CD4-positive, alpha-beta T cell treated with Interleukin-6 for 4 hours (primary cell): ENCODE measurements at places on chromosomes 6 and 20.

DNA sequence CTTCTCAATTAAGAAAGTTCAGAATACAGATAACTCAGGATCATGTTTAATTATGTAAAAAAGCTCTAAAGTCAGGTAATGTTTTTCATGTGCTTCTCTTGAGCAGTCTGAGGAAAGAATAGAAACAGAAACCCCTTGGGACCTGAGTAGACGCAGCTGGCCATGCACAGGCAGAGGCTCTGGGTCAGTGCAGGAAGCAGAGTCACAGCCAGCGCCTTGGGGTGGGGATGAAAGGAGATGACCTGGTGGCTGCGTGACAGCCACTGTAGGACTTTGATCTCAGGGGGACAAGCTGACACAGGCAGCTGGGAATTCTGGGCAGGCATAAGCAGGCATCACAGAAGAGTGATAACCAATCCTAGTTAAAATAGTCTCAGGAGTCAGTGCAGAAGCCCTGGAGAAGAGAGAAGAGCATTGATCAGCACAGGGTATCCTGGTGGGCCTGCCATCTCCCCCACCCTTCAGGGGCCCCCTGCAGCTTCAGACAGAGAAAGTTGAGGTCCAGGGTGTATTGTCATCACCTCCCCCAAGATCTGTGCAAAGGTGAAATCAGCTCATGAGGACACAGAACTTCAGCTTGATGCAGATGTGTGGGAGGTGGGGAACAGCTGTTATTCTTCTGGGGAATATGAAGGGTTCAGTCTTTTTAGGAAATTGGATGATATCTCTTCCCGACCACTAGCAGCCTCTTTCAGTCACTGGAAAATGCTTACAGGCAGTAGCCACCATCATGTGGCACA lies 6.4 kb downstream of the HLA-DQB1 start:
- no peak for DNase-seq

- no peak for DNase-seq
Measured at GRCh38 chr20:25012616-25013189, 20.2 kb upstream of the APMAP start.

GRCh38 chr6:1436334-1437306 lies 47.2 kb downstream of the FOXF2 start:
- DNase-seq: peak; percentile 43

GRCh38 chr6:80932359-80932758 lies 820.1 kb downstream of the TENT5A start:
- no peak for DNase-seq

DNA sequence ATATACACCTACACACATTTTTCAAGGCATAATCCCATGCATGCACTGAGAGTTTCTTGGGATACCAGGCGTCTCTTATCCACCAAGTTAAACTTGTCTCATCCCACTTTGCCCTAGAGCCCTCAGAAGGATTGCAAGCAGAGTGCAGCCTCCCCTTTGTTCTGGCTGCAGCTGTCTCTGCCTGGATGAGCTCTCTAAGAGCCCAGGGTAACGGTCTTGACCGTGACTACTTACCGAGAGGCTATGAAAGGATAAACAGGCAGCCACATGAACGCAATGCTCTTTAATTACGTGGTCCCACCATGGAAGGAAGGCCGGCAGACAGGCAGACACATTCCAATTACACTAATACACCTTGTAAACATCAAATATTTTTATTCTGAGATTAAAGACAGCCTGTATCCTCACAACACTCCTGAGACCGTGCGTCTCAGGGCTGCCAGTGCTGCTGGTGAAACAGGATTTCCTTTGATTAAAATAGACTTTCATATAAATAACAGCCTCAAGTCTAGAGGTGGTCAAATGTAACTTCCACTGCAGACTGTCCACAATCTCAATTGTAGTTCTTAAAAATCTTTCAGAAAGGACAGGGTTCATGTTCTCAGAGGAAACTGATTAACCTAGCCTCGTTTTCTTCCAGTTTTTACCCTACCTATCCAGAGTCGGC lies 210.0 kb upstream of the PRDM1 start:
- DNase-seq: no peak

GRCh38 chr6:27019651-27020552 lies 227.6 kb upstream of the PRSS16 start:
- DNase-seq: peak; percentile 39

DNA sequence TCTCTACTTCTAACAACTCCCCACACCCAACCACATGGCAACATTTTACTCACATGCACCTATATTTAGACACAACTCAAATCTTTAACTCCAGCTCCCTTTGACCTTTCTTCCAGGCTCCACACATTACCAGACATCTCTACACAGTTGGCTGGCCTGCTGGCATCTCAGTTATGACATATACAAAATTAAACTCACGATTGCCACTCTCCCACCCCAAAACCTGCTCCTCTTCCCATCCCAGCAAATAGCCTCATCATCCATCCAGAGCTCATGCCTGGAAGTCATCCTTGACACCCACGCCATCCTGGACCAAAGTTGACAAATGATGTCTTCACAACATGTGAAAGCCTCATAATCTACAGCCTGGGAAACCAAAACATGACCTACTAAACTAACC lies 176.6 kb downstream of the PKHD1 start:
- no peak for DNase-seq

DNA sequence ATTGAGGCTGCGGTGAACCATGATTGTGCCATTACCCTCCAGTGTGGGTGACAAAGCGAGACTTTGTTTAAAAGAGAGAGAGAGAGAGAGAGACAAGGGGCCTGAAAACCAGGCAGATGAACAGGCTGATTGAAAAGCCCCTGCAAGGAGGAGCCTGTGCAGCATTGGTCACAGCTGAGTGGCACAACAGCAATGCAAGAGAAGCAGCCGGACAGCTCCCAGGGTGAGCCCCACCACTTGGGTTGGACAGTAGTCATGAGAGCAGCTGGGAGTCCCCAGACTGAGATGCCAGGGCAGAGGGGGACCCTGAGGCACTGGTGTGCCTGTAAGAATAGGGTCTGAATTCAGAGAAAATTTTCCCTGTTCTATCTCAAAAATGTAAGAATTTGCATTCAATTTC lies 10.2 kb downstream of the DNPH1 start:
- DNase-seq: no peak

- no peak for DNase-seq
Measured at GRCh38 chr6:3731700-3732099, 19.8 kb downstream of the PXDC1 start.

GRCh38 chr6:45838451-45838850 lies 177.2 kb downstream of the CLIC5 start:
- DNase-seq: no peak

- no peak for DNase-seq
Measured at GRCh38 chr6:165846123-165846966, 183.3 kb upstream of the PDE10A start.

GRCh38 chr6:45084257-45084656 lies 243.9 kb upstream of the RUNX2 start:
- no peak for DNase-seq

DNA sequence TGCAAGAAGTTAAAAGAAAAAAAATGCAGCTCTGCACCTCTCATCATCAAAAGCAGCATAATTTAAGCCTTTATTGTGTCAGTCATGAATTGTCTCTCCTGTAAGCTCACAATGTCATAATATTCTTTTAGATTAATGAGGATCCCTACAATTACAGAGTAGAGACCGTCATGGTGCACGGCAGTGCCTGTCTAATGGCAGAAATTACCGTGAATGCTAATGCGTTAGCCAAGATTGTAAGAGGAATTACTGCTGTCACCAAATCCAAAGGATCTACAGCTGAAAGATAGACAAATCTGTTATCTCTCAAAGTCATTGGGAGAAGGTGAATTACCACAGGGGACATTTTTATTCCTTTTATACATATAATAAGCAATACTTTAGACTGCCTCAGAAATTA lies 631.6 kb upstream of the NRSN1 start:
- DNase-seq: no peak

- no peak for DNase-seq
Measured at GRCh38 chr6:168280020-168280898, 39.3 kb downstream of the DACT2 start.

- DNase-seq: no peak
Measured at GRCh38 chr6:95142661-95143335, 434.5 kb upstream of the MANEA start.

- DNase-seq: no peak
Measured at GRCh38 chr20:32362901-32363364, 4.8 kb downstream of the ASXL1 start.

DNA sequence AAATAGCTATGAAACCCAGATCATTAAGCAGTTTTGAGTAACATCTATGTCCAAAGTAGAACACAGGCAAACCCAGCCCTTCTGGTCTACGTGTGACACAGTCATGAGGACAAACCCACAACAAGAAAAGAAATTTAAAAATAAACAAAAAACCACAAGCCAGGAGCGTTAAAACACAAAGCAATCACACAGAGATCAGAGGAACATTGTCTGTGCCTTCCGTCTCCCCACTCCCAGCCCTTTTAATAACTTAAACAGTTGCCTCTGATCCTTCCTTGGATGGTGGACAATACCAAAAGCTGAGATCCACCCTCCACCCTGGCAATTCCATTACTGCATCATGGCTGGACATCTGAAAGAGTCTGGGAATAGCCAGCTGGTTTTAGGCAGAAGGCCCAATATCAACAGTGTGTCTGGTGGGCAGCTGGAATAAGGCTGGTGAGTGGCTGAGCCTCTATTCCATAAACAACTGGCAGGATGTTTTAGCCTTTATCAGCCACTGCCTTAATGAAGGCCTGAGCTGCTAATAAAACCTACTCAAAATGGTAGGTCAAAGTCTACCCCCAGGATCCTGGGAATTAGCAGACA lies 15.7 kb upstream of the LAMA4 start:
- no peak for DNase-seq

DNA sequence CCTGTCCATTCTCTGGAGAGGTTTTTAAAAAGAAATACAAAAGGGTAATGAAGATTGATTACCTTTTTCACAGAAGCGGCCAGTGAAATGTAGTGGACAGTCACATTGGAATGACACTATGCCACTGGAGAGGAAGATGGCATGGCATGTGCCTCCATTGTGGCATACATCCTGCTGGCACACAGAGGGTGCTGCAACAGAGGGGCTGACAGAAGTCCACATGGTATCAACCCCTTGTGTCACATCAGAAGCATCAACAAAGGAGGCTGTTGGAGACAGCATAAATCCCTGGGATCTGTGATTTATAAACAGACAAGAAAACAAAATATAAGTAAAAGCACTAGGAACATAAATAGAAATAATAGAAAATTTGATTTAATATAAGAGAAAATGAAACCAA lies 594.9 kb downstream of the PHF3 start:
- DNase-seq: no peak

GRCh38 chr20:34215711-34216381 lies 25.4 kb upstream of the ASIP start:
- peak; percentile 46 for DNase-seq

GRCh38 chr6:141105481-141105880 lies 1027.2 kb upstream of the GJE1 start:
- no peak for DNase-seq

DNA sequence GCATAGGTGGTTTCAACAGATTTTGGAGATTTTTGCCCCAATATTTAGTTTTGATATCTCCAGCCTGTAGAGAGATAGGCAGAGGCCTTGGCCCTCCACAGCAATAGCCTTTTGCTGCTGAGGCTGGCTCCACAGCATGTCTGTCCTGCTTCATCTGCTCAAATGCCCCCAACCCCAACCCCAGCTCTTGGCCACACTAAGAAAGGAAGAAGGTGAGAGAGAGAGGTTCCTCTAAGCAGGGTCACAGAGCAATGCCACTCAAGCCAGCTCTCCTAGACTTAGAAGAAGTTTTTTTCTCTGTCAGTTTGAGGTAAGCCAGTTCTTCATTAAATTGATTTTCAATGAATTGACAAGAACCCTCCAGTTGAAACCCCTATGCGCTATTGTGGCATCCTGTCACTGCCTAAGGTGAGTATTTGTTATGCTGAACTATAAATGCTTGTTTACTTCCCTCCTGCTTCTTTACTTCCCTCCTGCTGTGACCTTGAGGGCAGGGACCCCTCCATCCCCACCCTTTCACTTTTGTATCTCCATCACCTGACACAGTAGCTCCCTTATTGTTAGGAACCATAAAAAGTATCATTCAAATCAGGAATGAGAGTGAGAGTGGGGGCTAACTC lies 366.2 kb upstream of the CNR1 start:
- no peak for DNase-seq

DNA sequence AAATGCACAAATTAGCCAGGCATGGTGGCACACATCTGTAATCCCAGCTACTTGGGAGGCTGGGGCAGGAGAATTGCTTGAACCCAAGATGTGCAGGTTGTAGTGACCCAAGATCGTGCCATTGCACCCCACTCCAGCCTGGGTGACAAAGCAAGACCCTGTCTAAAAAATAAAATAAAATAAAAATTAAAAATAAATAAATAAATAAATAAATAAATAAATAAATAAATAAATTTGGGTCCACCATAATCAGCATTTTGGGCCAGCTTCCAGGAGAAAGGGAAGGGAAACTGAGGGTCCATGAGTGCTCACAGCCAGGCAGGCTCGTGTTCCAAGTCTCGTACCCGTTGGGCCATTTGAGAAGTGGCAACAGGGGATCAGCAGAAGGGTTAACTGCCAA lies 131.6 kb upstream of the AGPAT4 start:
- no peak for DNase-seq

DNA sequence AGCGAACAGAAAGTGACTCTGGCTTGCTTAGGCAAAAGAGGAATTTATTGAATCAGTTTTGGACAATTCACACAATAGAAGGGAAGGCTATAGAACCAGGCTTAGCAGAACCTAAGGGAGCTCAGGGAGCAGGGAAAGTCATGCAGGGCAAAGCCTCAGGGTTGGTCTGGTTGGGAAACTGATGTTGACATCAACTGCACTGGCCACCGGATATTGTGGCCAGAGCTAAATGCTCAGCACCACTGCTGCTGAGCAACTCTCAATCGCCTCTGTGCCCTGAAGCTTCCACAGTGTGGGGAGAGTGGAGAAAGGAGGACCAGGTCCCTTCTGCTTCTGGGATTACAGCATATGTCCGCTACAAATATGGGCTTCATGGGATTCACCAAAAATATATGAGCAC lies 93.3 kb upstream of the GCM1 start:
- no peak for DNase-seq

DNA sequence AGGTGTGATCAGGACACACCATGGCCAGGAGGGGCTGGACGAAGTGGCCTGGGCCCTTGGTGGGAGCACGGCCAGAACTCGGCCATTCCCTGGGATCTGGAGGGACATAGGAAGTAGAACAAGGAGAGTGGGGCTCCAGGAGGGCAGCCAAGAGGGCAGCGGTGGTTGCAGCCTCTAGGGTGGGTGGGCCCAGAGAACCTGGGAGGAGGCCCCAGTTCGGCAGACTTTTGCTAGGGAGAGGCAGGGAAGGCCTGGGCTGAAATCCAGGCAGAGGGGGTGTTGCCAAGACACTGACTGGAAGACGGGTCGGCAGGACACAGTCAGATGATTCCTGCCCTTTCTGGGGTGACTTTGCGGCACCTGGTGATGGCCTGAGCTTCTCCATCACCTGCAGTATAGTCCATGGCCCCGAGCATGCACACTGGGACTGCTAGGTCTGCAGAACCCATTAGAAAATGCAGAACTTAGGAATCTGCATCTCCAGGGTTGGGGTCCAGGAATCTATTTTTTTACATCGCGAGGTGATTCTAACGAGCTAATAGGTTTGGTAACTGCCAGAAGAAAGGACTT lies 224.8 kb downstream of the SYNDIG1 start:
- DNase-seq: no peak

- no peak for DNase-seq
Measured at GRCh38 chr20:24953209-24953575, 4.1 kb downstream of the CST7 start.
